Activated T-cell treated with anti-CD3 and anti-CD28 coated beads, Interleukin-2, amount 50 U/mL, for 72 hours (primary cell): ENCODE measurements at places on chromosomes 2 and 18. TPM values are rescaled to one million over a fixed set of nuclear protein-coding genes. Genes with fewer than 3 reads are reported as not detected.

DNA sequence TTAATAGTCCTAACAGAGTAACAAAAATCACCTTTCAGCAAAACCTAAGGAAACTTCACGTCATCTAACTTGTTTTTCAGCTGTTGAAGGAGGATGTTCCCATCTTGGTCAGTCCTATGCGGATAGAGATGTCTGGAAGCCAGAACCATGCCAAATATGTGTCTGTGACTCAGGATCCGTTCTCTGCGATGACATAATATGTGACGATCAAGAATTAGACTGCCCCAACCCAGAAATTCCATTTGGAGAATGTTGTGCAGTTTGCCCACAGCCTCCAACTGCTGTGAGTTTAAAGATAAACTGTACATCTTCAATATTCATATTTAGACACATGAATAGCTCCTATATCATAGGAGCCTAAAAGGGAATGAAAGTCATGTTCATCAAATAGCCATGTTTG lies 10.5 kb downstream of the COL3A1 start:
- peaks cover 1% of the 10 kb centered on the region for H3K4me1 ChIP-seq
- H3K27me3 ChIP-seq, result no peaks in the 10 kb centered on the region
- DNase-seq, result no peak
- no peak overlapping the region for H3K27ac ChIP-seq
- no peak overlapping the region for H3K4me3 ChIP-seq
- H3K36me3 ChIP-seq, result no peaks in the 10 kb centered on the region

The FKBP7 gene
- total RNA-seq, result 2.1 TPM

The ANKRD62 gene
- not detected for total RNA-seq

- H3K27ac ChIP-seq, result no peak overlapping the region
- DNase-seq, result no peak
- H3K36me3 ChIP-seq, result no peaks in the 10 kb centered on the region
- H3K4me3 ChIP-seq, result no peak overlapping the region
- H3K4me1 ChIP-seq, result no peaks in the 10 kb centered on the region
Measured at GRCh38 chr2:147575106-147575505, 269.7 kb upstream of the ACVR2A start.

The C2orf72 gene
- 0.84 TPM for total RNA-seq
